Renal pelvis (tissue), 12 donors: ENCODE measurements at places on chromosomes 3 and 15.

GRCh38 chr3:168493412-168494205 lies 397.9 kb upstream of the GOLIM4 start:
- DNase-seq = no peak

- no peak for DNase-seq
Observed at GRCh38 chr3:116015931-116016330, 392.6 kb downstream of the GAP43 start.

- no peak for DNase-seq
Observed at GRCh38 chr15:60838206-60838605, 359.3 kb upstream of the ICE2 start.

GRCh38 chr15:30859091-30859874 lies 44.4 kb upstream of the FAN1 start:
- peak; percentile 8 for DNase-seq

DNA sequence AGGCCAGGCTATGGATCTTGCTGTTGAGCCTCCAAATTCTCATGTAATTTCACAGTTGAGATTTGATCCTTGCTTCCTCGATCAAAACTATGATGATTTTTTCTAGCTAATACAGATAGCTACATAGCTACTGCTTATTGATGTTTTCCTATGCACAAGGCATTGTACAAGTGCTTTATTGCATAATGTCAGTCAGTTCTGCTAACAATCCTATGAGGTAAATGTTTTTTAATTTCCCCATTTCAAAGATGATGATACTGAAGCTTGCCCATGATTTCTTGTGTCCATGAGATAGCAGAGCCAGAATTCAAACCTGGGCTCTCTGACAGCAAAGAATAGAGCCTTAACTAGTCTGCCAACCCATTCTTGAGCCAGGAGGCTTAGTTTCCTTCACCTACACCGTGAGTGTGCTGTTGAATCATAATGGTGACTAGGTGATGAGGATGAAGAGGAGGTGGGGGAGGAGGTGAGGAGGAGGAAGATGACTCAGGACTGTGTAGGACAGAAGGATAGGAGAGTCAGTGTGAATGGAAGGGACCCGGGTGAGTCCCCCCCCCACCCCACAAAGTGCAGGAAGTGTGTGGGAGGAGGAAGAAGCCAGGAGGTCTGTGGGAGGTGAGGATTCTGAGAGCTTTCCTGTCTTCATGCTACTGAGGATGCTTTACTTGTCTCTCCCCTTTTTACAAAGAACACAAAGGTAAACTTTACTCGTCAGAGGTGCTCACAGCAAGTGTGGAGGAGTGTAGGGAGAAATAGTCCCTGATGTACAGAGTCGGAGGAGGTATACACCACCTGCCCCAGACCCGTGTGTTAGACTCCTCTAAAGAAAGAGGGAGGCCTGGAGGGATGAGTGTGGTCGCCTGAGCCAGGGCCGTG lies 3.6 kb downstream of the TAGLN3 start:
- no peak for DNase-seq

GRCh38 chr15:79093352-79093935 lies 2.9 kb upstream of the RASGRF1 start:
- DNase-seq = no peak

DNA sequence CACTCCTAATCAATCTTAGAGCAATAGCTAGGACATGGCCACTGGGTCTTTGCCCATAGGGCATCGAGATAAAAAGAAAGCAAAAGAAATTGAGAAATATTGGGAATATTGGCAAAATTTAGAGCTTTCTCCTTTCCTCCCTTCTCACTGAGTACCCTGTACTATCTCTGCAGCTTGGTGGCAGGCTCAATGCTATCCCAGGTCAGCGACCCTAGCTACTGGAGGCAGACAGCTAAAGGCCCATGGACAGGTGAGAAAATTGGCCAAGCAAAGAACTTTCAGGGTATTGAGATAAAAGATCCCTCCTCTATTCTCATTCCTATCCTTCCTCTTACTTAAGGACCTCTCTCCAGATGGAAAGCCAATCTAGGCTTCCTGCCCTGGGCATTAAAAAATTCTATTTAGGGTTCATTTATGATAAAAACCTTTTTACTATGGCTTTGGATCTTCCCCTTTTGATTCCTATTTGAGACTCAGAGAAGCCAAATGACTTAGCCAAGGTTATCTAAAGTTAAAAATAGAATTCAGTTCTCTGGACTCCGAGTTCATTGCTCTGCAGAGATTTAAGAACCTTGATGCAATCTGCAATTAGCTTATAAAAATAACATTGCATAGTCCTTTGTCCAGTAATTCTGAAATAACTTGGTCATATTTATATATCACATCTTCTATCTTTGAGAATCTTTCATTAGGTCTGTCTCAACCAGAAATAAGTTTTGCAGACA lies 75.4 kb downstream of the THRB start:
- no peak for DNase-seq

DNA sequence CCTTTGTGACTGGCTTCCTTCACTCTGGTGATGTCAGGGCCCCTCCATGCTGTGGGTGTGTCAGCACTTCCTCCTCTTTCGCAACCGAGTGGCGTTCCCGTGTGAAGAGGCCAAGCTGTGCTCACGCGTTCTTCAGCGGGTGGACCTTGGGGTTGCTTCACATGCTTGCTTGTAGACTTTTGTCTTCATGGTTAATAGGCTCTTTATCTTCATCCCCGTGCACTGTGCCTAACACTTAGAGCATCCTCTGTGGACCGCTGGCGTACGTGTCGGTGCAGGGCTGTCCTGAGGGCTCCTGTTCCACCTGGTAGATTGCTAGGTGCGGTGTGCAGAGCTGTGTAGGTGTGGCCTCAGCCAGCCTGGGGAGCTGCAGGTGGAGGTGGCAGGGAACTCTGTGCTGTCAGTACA lies 182.3 kb downstream of the OR4M2 start:
- DNase-seq = no peak

- no peak for DNase-seq
Observed at GRCh38 chr15:66644869-66645268, 57.2 kb upstream of the SMAD6 start.

DNA sequence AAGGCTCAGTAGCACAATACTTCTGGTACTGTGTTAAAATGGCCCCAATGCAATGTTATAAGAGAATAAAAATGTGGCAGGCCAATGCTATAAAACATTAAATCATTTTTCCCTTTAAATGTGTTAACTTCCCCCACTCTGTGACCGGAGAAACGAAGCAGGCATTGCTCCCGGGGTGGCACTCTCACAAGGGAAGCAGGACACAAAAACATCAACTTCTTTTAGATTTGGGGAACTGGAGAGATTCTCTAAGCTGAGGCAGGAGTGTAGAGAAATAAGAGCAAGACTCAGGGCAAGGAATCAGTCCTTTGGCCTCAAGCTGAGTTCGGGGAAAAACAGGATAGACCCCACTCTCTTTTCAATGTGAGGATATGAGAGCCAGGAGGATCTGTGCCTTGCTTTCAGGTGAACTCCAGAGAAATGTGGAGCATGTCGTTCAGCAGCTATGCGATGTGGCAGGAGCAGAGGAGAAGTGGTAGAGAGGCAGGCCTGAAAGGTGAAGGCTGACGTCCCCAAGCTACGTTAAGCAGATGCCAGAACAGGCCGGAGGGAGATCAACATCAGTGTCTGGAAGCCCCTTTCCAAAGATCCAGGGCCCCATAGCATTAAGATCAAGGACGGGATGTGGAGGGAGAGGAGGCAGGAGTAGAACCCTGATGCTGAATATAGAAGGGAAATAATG lies 160.2 kb downstream of the PLD1 start:
- DNase-seq = no peak

GRCh38 chr3:141955175-141955574 lies 78.7 kb downstream of the ATP1B3 start:
- DNase-seq = peak; percentile 38

GRCh38 chr3:5579139-5579602 lies 391.7 kb downstream of the EDEM1 start:
- DNase-seq = no peak

- no peak for DNase-seq
Observed at GRCh38 chr15:45268135-45268534, 16.1 kb downstream of the SLC28A2 start.

DNA sequence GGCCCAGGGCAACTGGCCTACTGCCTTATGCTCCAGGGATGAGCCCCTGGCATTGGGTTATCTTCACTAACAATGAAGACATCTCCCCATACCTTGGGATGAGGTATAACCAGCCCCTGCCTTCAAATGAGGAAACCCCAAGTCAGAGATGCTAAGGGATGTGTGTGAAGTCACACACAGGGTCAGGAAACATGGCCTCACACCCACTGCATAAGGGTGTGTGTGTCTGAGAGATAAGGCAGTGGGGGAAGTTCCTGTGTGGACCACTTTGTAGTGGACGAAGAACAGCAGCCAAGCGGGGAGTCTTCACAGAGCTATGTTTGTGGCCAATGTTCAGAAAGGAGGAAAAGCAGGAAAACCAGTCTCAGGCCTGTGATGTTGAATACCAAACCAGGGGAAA lies 10.5 kb downstream of the ELP6 start:
- DNase-seq = no peak
